ENCODE measurements at places on chromosomes 7 and 10.

GRCh38 chr10:75058161-75058560 lies 53.3 kb upstream of the SAMD8 start:
- no peak for DNase-seq

- no peak for DNase-seq
Observed at GRCh38 chr10:10919976-10920375, 97.7 kb upstream of the CELF2 start.

GRCh38 chr7:23211589-23211988 lies 29.7 kb downstream of the NUP42 start:
- no peak for DNase-seq

GRCh38 chr10:125043841-125044658 lies 102.1 kb downstream of the ZRANB1 start:
- DNase-seq, result no peak

DNA sequence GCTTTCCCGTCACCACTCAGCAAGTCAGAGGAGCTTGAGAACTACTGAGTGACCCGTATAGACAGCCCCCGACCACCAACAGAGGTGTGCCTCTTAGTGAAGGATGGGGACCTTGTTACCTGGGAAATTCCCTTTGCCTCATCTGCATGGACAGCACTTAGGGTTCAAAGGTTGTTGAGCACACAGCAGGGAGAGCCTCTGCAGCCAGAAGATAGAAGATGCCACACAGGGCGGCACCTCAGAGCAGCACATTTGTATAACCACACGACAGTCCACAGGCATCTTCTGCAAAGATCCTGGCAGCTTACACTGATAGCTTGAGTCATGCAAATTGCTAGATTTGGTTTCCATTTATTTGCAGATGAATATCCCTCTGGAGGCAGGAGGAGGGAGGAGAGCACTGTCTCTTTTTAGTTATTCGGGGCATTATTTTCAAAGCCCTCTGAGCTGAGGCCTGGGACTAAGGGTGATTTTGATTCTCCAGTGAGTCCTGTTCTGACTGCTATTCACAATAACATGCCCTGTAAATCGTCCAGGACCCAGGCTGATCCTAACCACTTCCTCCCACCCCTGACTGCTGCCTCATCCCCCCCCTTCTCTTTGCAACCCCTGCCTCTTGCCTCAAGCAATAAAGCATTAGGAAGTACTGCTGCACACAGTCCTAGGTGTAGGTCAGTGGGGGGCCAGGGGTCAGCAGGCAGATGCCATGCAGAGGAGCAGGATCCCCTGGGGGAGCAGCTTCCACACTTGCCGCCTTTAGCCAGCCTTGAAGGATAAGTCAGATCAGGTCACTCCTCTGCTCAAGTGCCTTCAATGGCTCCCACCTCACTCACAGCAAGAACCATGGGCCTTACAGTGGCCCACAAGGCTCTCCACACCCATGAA lies 24.6 kb upstream of the INMT start:
- no peak for DNase-seq

DNA sequence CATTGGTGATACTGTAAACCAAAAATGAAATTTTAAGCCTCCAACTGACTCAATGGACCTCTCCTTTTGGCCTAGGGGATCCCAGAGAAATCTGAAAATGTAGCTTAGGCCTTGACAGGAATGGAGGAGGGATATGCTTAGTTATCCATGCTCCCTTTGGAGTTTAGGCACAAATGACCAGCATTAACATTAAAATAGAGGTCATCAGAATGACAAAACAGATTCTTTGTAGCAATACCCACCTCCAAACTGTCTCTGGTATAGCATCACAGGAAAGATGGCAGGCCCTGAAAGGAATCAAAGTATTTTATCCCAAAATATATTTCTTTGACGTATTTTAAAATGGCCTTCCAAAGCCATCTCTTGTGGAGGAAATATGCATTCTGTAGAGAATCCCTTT lies 39.1 kb upstream of the LRRN3 start:
- DNase-seq, result no peak

GRCh38 chr10:102691285-102692066 lies 22.7 kb downstream of the ARL3 start:
- DNase-seq, result no peak

- DNase-seq, result no peak
Observed at GRCh38 chr7:65840446-65840845, 32.4 kb upstream of the VKORC1L1 start.

- no peak for DNase-seq
Observed at GRCh38 chr7:48148311-48148710, 22.9 kb upstream of the ABCA13 start.

GRCh38 chr10:30045961-30046360 lies 13.4 kb downstream of the JCAD start:
- no peak for DNase-seq

DNA sequence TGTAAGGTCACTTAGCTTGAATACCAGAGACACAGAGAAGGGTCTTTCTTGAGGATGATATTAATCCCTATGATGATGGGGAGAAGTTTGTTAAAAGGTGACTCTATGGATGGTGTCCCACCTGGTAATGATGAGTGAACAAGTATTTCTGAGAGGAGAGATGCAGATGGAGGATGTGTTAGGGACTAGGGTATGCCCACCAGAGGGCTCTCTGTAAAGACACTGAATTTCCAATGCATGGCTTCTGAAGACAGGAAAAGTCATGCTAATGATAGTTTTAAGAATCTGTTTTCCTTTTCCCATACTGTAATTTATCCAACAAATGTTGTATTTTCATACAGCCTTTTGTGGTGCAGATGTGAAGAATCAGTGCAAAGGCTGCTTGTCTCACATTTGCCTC lies 1250.9 kb upstream of the CELF2 start:
- DNase-seq, result no peak

GRCh38 chr10:58457761-58458616 lies 54.7 kb upstream of the BICC1 start:
- no peak for DNase-seq

DNA sequence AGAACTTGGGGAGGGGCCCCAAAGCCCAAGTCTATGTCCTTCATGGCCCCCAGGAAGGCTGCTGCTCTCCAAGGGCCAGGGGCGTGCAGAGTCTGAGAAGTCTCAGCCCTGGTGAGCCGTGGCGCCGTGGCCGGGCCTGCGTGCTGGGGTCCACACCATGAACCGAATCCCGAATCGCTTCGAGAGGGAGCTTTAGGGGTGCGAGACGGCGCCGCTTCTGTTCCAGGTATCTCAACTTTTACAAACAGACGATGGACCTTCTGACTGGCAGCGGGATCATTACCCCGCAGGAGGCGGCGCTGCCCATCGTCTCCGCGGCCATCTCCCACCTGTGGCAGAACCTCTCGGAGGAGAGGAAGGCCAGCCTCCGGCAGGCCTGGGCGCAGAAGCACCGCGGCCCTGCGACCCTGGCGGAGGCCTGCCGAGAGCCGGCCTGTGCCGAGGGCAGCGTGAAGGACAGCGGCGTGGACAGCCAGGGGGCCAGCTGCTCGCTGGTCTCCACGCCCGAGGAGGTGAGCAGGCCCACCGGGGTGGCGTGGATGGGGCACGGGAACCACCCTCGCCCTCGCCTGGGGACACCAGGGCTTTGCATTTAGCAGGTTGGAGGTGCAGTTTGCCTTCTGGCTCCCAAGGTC lies 12.7 kb downstream of the STRA8 start:
- DNase-seq, result peak; percentile 68

GRCh38 chr10:15751046-15751445 lies 31.3 kb upstream of the ITGA8 start:
- no peak for DNase-seq

GRCh38 chr10:87038286-87038717 lies 18.2 kb downstream of the FAM25A start:
- DNase-seq, result no peak

DNA sequence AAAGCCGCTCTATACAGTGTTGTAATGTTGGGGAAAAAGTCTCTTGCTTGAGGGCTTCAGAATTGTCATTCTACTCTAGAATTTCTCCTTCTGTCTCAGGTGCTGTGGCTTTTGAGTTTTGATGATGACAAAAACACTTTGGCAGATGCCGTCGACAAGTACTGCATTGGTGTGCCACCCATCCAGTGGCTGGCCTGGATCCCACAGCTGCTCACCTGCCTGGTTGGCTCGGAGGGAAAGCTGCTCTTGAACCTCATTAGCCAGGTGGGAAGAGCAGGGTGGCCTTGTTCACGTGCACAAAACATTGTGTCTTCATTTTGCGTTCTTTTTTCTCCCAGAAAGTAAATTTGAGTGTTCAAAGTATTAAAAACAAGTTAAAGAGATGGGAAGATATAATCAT lies 112.0 kb downstream of the TRRAP start:
- peak; percentile 37 for DNase-seq

GRCh38 chr7:98779800-98780587 lies 89.8 kb downstream of the TMEM130 start:
- DNase-seq, result no peak

DNA sequence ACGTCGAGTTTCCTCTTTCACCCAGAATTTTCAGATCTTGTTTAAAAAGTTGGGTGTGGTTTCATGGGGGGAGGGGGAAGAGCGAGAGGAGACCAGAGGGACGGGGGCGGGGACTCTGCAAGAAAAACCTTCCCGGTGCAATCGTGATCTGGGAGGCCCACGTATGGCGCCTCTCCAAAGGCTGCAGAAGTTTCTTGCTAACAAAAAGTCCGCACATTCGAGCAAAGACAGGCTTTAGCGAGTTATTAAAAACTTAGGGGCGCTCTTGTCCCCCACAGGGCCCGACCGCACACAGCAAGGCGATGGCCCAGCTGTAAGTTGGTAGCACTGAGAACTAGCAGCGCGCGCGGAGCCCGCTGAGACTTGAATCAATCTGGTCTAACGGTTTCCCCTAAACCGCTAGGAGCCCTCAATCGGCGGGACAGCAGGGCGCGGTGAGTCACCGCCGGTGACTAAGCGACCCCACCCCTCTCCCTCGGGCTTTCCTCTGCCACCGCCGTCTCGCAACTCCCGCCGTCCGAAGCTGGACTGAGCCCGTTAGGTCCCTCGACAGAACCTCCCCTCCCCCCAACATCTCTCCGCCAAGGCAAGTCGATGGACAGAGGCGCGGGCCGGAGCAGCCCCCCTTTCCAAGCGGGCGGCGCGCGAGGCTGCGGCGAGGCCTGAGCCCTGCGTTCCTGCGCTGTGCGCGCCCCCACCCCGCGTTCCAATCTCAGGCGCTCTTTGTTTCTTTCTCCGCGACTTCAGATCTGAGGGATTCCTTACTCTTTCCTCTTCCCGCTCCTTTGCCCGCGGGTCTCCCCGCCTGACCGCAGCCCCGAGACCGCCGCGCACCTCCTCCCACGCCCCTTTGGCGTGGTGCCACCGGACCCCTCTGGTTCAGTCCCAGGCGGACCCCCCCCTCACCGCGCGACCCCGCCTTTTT lies at the start of gene VIM:
TSS of gene VIM (plus strand) at position 151 of the 925 bp plus-strand sequence. CDS start 1,182 bp downstream, outside the sequence.
- peak; percentile 97 for DNase-seq

GRCh38 chr10:76268530-76268929 lies 837.1 kb downstream of the LRMDA start:
- DNase-seq, result no peak

- DNase-seq, result no peak
Observed at GRCh38 chr10:80457554-80458262, 3.6 kb downstream of the TSPAN14 start.

DNA sequence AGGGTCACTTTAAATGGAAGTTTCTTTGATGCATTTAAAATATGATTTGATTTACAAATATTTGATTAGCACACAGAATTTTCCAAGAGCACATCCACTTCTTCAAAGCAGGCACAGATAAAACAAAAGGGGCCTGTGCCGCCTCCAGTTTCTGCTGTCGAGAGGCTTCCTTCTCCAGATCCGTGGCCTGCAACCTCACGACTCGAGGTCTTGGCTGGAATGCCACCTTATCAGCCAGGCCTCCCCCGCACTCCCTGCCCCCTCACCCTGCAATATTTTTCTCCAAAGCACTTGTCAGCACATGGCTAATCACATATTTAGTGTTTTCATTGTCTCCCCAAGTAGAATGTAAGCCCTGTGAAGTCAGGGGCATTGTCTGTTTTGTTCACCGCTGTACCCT lies 12.5 kb downstream of the PYROXD2 start:
- DNase-seq, result no peak

- peak; percentile 60 for DNase-seq
Observed at GRCh38 chr7:3922175-3922635, 621.2 kb downstream of the SDK1 start.

Measured in mesenteric fat pad (tissue), 1 donor.